ENCODE measurements at places on chromosomes 2 and 18. TPM values are rescaled to one million over a fixed set of nuclear protein-coding genes. Genes with fewer than 3 reads are reported as not detected.

The NR4A2 gene
- 266 TPM for total RNA-seq

DNA sequence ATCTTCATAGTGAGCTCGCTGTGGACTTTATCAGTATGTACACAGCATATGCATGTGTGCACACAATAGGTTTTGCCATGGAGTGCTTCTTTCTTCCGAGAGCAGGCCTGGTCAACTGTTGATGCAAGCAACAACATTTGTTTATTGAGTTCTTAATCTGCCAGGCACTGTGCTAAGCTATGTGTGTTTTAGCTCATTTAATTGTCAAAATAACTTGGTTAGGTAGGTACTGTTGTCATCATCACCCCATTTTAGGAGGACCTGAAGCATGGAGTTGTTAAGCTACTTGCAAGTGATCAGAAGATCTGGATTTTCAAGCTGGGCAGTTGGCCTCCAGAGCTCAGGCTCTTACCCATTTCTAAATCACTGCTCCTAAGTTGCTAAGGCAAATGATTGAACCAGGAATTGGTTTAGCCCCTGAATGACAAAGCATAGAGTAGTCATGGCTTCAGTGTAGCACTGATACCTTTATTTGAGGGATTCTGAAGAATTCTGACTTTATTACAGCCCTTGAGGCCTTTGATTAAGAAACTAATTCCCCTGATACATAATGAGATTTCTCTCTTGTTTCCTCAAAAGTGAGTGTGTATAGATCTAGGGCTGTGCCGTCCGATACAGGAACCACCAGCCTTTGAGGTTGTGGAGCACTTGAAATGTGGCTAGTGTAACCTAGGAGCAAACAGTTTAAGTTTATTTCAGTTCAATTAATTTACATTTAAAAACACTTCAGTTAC lies 132.9 kb downstream of the FMNL2 start:
- no peak for DNase-seq

The LTBP1 gene
- 3.5 TPM for total RNA-seq

DNA sequence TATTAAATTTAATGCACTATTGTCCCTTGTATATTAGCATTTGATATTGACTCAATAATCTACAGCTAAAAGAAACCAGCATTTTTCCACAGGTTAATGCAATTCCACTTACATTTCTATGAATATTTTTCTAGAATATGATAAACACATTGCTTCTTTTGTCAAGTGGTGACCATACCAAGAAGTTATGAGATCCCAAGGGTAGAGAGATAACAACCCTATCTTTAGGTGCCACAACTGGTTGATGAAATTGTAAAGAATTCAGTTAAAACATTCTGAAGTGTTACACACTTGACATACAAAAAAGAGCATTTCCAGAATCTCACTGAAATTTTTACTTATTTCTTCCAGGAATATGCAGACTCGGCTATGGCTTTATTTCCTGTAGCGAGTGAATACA lies 56.0 kb downstream of the ABCG8 start:
- no peak for DNase-seq

DNA sequence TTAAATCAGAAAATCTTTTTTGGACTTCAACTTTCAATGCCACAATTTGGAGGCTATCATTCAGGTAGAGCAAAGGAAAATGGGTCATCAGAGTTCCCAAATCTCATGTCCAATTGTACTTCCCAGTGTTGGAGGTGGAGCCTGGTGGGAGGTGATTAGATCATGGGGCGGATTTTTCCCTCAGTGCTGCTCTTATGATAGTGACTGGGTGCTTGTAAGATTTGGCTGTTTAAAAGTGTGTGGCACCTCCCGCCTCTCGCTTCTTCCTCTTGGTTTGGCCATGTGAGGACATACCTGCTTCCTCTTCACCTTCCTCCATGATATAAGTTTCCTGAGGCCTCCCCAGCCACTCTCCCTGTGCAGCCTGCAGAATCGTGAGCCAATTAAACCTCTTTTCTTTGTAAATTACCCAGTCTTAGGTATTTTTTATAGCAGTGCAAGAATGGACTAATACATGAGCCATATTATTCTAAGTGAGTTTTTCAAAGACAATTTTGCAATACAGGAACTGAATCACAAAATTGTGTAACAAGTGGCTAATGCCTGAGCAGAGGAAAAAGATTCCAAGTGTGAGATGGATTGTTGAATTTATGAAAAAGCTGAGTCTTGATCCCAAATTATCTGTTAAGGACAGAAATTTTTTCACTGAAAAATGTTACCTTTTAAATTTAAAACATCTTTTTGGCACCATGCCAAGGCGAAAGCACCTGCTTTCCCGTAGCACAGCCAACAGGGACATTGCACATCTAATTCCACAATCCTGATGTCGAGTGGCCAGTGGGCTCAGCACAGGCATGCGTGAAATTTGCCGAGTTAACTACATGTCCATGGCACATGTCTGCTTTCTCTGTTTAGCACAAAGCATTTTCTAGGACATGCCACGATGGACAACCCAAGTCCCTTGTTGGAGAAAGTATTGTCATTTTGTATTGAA lies 150.9 kb downstream of the COL6A3 start:
- no peak for DNase-seq

GRCh38 chr2:149904352-149905175 lies 317.0 kb upstream of the MMADHC start:
- DNase-seq = no peak

DNA sequence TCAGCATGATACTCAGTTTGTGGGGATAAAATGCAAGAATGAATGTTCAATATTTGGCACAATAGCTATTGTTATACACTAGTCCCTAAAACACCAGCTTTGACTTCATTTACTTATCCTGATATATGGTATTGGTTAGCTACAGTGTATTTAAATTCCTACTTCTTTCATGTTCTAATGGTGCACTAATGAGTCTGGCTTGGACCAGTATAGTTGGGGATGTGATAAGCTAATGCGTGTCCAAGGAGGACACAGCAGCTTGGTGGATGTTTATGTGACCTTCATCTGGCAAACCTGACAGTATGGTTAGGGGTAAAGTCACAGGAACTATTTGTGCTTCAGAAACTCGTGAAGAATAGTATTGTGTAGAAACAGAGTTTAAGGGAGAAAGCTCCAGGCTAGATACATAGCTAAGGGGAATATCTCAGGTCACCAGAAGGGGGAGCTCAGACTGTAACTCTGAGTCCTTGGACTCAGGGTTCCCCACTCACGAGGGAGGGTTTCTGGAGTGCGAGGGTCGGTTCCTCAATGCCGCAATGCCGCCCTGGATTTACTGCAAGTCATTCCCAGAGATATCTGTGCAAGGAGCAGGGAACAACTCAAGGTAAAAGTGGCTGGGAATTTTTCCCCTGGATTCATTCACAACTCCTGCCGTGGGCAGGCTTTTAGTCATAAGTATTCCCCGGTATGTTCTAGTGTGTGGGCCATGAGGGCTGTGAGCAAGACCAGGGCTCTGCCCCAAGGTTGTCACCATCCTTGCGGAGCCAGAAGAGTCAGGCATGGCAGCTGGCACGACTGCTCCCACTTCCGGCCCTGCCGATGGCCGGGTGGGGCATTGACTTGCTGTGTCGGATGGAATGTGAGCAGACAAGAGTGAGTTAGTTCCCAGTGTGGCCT lies 14.5 kb downstream of the IL1R2 start:
- peak; percentile 68 for DNase-seq

- no peak for DNase-seq
Observed at GRCh38 chr2:73282924-73283544, 1.2 kb downstream of the FBXO41 start.

DNA sequence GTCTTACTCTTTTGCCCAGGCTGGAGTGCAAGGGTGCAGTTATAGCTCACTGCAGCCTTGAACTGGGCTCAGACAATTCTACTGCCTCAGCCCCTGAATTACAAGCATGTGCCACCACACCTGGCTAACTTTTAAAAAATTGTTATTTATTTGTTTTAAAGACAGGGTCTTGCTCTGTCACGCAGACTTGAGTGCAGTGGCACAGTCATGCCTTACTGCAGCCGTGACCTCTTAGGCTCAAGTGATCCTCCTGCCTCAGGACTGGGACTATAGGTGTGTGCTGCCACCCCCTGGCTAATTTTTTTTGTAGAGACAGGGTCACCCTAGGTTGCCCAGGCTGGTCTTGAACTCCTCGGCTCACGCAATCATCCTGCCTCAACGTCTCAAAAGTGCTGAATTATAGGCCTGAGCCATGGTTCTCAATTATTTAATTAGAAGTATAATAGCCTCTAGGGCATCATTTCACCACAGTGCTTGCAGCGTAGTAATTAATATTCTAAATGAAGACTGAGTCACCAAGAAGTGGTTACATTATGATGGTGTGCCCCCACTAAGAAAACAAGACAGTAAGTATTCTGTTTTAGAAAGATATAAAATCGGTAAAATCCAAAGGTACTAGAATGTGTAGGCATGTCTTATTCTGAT lies 69.6 kb downstream of the EML4 start:
- no peak for DNase-seq

The STPG4 gene
- not detected for total RNA-seq

The HOXD1 gene
- total RNA-seq = not detected

The PHOSPHO2 gene
- 9.5 TPM for total RNA-seq

The PAX8 gene
- 0.65 TPM for total RNA-seq

DNA sequence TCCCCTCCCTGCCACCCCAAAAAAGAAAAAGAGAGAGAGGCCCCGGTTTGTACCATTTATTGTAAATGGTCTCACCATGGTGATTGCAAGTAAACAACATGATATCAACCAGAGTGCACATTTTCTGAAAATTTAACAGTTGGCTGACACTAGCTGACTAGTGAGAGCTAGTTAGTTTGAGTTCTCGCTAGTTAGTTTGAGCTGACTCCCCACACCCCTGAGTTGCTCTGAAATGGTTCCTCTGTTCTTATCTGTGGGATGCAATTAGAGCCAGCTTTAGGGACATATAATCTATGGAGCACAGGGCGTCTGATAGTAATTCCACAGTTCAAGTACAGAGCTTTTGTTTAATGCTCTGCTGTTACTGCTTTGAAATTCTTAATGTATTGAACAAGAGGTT lies 13.1 kb downstream of the CASP10 start:
- DNase-seq = no peak

DNA sequence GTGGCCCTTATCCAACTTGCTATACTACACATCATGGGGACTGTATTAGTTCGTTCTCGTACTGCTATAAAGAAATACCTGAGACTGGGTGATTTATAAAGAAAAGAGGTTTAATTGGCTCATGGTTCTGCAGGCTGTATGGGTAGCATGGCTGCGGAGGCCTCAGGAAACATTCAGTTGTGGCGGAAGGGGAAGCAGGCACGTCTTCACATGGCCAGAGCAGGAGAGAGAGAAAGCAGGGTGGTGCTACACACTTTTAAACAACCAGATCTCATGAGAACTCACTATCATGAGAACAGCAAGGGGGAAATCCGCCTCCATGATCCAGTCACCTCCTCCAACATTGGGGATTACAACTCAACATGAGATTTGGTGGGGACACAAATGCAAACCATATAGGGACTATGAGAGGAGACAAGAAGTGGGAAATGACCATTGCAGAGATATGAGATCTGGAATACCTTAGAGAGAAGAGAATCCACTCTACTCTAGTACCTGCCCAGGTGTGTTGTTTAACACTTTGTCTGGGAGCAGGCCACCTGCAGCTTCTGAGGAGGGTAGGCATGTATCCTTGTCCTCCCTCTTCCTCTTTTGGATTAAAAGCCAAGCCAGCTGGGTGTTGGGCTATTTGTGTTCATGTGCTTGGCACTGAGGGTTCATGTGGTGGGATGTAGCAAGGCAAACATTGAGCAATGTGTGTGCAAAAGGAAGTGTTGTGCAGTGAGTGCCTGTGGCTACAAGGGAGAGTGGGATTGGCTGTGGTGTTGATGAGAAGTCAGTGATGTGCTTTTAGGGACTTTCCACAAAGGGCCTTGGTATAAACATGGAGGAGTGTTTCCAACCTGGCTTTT lies 22.8 kb downstream of the TTLL4 start:
- no peak for DNase-seq

GRCh38 chr18:23710946-23711345 lies 21.7 kb downstream of the LAMA3 start:
- DNase-seq = no peak

GRCh38 chr2:14907014-14907612 lies 274.6 kb downstream of the LRATD1 start:
- DNase-seq = no peak

The MAP4K4 gene
- 60.2 TPM for total RNA-seq

The ABCG5 gene
- not detected for total RNA-seq

The ZNF236 gene
- 42.2 TPM for total RNA-seq

- peak; percentile 26 for DNase-seq
Observed at GRCh38 chr18:34661464-34662087, 48.5 kb upstream of the DTNA start.

- DNase-seq = no peak
Observed at GRCh38 chr2:163640542-163641193, 95.1 kb downstream of the FIGN start.

DNA sequence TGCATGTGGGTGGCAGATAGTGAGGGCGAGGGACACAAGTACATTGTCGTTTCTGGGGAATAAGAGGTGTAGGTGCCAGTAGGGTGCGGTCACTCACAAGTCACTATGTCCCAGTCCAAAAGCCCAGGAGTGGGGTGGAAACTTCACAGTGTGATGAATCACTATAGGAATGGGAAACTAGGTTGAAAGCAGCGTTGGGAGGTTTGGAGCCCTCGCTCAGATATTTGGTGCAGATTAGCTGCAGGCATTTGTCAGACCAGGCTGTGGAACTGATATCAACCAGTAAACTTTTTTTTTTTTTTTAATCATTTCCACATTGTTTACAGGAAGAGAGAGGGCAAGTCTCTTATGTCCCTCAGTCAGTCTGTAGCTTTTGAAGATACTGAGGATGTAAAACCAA lies 121.8 kb downstream of the CERS6 start:
- no peak for DNase-seq

DNA sequence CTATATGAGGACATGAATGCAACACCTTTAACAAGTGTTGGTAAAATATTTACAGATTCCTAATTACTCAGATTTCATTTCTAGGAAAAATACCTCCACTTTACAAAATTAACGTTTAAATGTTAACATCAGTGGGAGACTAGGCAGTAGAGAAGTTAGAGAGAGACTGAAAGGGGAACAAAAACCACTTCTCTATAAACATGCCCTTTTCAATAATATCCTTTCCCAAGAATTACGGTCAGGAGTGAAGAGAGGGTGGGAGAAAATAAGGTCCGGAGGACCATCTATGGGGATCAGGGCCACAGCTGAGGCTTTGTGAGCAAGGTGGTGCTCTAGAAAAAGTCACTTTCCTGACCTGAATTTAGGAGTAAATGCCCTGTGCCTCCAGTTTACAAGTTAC lies 65.3 kb upstream of the WIPF1 start:
- DNase-seq = no peak

The NTSR2 gene
- total RNA-seq = not detected

GRCh38 chr2:118016911-118017310 lies 3.0 kb upstream of the CCDC93 start:
- no peak for DNase-seq

The NAT8 gene
- total RNA-seq = not detected

DNA sequence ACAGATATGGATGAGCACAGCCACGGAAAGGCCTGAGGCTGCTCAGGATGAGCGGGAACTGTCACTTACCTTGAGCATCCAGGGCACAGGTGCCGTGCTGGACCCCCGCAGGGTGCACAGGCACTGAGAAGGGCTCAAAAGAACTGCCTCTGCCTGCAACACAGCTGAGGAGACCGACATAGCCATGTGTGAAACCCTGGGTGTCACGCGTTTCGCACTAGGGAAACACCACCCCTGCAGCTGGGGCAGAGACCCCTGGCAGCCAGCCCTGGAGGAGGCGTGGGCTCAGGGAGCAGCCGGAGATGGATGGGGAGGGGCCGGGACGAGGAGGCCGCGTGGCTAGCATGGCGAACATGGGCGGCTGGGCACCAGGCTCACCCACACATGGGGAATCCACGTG lies 228.9 kb downstream of the EIPR1 start:
- no peak for DNase-seq

Measured in natural killer cell (primary cell).